Hematopoietic multipotent progenitor cell treated with erythropoietin and hydrocortisone succinate and interleukin-3 and kit ligand, for 4 days (in vitro differentiated cells): ENCODE measurements at places on chromosomes 5 and 9.

- DNase-seq = no peak
These were observed 212.4 kb downstream of the GNA14 start for GRCh38 chr9:77435688-77436087.

DNA sequence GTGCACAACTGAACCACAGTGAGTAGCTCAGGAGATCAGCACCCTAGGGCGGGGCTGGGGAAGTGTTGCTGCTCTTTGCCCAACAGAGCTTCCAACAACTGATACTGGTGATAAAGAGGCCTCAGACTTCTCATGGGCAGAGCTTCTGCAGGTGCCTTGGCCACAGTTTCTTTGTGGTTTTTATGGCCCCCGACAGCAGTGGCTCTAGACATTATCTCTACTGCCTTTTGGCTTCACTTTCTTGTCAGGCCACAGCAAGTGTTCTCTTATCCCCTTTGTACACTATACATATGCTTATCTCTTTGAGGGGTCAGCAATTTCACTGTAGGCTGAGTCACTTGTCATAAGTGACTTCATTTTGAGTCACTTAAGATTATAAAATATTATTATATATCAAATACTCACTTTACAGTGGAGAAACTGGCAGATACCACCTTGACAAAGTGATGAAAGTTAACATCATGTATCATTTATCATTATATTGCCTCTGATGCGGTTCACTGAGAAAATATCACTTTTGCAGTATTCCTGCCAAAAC, 90.9 kb upstream of the COX7C start:
- peak; percentile 97 for DNase-seq

DNA sequence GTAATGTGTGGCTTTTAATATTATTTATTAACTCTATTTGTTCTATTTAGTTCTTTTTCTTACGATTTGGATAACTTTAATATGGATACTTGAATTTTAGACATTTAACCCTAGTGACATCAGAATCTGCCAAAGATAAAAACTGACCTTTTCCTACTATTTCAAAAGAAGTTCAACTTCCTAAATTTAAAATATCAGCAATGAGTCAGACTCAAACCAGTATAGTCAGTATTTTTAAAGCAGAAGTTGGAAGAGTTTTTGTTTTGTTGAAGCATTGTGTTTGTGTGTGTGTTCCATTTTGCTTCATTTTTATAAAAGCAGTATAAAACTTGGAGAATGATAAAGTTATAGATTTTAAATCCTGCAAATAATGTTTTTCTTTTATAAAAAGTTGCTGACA, 251.8 kb upstream of the RASA1 start:
- peak; percentile 47 for DNase-seq

DNA sequence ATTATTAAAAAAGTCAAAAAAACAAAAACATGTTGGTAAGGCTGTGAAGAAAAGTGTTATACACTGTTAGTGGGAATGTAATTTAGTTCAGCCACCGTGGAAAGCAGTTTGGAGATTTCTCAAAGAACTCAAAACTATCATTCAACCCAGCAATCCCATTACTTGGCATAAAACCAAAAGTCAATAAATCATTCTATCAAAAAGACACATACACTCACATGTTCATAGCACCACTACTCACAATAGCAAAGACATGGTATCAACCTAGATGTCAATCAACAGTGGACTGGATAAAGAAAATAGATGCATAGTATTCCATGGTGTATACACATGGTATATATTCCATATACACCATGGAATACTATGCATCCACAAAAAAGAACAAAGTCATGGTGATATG, 148.3 kb upstream of the ACOT12 start:
- no peak for DNase-seq

GRCh38 chr5:176319827-176320554, 41.6 kb downstream of the KIAA1191 start:
- DNase-seq = peak; percentile 38

DNA sequence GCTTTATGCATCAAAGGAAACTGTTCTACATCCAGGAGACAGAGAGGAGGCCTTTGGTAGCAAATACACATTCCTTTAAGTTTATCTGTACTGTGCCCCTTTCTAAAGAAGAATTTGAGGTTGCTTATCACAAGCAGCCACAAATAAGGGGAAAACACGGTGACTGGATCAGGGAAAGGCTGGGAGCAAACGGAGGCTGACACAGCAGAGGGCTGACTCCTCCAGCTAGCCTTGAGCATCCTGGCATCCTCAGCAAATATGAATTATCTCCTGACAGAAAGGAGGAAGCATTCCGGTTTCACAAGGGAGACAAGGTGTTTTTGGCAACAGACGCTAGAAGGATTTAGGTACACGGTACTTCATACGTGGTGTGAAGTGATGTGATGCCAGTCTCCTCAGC, 133.5 kb downstream of the DCP2 start:
- no peak for DNase-seq

- no peak for DNase-seq
These were observed 48.2 kb downstream of the HMHB1 start for GRCh38 chr5:143860211-143860610.

GRCh38 chr9:88818495-88819201, 172.6 kb upstream of the S1PR3 start:
- DNase-seq = no peak

DNA sequence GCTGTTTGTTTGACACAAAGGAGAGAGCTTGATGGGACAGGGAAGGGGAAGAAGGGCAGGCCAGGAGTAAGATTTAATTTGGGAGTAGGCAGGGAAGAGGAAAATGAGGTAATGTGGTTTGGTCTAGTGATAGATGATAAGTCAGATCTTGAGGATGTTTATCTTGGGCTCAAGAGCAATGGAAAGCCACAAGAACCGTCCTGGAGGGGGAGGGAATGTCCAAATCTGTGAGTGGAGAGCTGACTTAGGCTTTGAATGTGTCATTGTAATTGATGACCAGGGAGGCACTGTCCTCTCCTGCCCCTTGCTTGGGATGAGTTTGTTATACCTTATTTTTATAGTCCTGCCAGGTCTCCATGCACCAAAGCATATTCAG, 37.5 kb downstream of the MAMDC2 start:
- DNase-seq = peak; percentile 15

DNA sequence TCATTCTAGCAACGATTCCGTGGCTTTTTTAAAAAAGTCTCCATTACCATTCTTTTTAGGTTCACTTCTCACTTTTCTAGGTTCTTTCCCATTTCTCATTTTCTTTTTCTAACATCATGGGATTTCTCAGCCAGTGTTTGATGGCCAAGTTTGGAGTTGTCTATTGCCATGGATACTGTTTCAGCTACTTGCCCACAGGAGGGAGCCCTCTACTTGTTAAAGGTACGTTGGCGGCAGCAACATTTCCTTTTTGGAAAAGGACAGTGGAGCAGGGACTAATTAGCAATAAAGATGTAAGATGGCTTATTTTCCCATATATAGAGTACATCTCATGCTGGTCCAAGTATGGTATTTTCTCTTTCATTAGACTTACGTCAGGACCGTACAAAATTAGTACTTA, 2257.5 kb upstream of the C9orf72 start:
- peak; percentile 28 for DNase-seq

- DNase-seq = no peak
These were observed 18.7 kb upstream of the B4GALT1 start for GRCh38 chr9:33185858-33186257.

DNA sequence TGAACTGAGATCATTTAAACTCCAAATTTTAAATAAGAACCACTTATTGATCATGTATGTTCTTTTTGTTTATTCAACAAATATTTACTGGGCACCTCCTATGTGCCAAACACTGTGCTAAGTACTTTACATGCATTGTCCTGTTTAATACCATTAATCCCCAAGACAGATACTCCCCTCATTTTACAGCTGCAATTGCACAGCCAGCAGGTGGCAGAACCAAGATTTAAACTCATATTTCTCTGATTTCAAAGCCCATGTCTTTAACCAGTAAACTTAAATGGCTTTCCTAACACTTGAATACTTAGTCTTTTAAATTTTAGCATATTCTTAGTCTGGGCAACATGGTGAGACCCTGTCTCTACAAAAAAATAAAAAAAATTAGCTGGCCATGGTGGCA, 43.4 kb upstream of the KIAA1958 start:
- DNase-seq = peak; percentile 63

GRCh38 chr5:103389846-103390245, 131.3 kb downstream of the MACIR start:
- DNase-seq = no peak

DNA sequence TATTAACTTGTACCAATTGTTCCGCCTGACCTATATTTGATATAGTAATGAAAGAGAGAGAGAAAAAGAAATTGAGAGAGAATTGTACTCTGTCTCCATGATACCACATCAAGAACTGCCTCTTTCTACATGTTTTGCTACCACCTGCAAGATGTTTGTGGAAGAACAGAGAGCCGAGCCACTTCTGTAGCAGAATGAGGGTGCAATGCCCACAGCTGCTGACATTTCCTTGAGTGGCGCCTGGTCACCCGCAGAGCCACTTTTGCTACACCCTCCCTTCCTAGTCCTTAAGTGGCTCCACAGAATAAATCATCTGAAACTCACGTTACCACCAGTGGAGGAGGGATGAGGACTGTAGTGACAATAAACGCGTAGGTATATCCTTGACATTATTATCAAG, 17.1 kb upstream of the FAM81B start:
- no peak for DNase-seq

GRCh38 chr9:116713271-116713670, 26.2 kb downstream of the TRIM32 start:
- DNase-seq = no peak

DNA sequence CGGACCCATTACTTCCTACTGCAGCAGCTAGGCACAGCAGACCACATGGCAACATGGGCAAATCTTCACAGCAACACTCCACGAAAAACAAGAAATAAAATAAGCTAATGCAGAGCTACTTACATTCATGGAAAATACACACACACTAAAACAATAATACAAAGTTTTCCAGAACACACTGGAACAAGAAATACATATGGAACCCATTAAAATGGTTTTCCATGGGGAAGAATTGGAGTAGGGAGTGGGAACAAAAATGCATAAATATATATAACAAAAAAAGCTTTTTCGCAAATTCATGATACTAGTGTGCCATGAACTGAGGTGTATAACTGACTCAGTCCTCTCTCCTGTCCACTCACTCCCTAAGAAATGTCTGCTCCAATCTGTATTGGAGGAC, 8.3 kb downstream of the ADAMTS12 start:
- no peak for DNase-seq

DNA sequence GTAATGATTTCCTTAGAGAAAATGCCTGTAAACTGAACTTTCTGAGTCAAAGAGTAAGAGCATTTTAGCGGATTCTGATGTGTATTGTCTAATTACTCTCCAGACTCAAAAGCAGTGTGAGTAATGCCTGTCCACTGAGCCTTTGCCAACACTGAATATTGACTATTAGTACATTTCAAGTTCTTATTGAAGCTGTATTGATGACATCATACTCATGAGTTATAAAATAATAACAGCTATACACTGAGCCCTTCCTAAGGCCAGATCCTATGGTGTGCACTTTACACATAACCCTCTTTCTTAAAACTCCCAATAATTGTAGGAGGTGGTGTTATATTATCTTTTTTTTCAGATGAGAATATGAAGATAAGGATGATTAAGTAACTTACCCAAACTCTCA, 152.8 kb upstream of the TRPC7 start:
- no peak for DNase-seq

GRCh38 chr9:129437626-129438323, 183.1 kb downstream of the C9orf50 start:
- DNase-seq = no peak

DNA sequence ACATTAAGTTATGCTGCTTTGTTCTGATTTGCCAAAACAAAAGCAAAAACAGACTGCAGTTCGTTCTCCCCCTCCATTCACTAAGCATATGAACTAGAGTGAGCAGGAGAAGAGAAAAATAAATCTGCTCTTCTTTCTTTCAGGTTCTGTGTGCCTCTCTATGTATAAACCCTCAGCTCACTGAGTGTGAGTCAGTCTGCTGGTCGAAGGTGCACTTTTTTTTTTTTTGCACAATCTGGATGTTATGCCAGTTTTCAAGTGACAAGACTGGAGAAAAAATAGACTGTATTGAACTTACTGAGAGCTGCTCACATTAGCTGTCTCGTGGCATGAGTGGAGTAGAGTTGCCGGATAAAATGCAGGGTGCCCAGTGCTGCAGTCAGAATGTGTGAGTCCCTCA, 244.6 kb upstream of the ATP10B start:
- DNase-seq = no peak

DNA sequence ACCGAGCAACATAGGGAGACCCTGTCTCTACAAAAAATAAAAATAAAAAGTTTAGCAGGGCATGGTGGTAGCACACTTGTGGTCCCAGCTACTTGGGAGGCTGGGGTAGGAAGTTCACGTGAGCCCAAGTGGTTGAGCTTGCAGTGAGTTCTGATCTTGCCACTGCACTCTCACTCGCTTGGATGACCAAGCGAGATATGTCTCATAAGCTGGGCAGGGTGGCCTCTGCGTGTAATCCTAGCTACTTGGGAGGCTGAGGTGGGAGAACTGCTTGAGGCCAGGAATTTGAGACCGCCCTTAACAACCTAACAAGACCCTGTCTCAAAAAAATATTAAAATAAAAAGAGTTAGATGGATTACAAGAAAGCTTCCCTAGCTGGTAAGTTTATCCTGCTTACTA, 32.5 kb downstream of the RASA1 start:
- no peak for DNase-seq

GRCh38 chr5:861442-862366, 10.9 kb upstream of the ZDHHC11 start:
- DNase-seq = peak; percentile 30

DNA sequence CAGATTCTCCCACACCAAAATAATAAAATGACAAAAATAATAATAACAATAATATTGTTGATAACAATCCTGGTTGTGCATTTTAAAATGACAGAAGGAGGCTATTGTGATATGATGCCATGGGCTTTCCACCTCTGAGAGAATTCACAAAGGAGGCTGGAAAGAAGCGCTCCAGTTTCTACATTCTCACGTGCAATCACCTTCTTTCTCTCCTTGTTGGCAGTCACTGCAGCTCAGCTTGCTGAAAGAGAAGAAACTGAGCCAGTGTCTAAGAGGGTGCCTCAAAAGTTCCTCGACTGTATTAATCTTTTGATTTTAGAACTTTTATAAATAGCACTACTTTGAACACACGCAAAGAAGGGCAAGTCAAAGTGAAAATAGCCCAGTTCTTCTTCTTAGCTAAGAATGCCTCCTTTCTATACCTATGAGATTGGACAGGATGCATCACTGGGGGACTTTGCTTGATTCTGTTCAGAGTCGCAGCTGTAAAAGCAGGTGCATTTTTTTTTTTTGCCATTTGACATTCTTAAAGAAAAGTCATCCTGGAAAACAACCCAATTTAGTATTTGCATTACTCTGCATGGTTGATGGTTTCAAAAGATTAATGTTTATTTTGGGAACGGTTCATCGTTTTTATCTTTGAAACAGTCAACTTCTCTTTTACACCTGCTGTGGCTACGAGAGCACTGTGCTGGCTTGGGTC, 12.4 kb upstream of the SUB1 start:
- DNase-seq = no peak
